CMK (cell line): ENCODE measurements at places on chromosomes 1 and 21.

GRCh38 chr1:24454673-24455072, 39.1 kb downstream of the NIPAL3 start:
- DNase-seq = no peak

DNA sequence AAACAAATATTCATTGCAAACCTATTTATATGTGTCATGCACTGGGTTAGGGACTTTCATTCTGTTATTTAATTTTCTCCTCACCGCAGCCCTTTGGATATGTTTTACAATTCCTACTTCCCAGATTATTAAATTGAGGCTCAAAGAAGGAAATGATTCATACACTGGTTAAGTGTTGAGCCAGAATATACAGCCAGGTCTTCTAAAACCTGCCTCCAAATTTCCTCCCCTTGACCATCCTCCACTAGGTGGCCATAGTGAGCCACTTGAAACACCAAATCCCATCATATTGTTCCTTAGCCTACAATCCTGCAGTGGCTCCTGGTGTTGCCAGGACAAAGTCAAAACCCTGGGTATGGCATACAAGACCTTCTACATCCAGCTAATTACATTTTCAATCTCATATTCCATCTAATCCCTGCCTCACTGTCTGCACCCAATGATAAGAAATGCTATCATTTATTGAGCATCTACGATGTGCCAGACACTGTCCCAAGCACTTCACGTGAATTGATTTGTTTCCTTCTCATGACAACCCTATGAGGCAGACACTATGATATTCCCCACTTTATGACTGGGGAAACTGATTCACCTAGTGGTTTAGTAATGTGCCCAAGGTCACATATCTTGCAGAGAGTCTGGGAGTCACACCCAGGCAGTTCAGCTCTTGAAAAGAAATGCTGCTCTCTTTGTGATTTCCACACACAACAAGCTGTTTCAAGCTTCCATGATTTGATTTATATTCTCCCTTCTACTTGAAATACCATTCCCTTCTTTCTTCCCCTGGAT, 23.6 kb upstream of the KIRREL1 start:
- DNase-seq = no peak

DNA sequence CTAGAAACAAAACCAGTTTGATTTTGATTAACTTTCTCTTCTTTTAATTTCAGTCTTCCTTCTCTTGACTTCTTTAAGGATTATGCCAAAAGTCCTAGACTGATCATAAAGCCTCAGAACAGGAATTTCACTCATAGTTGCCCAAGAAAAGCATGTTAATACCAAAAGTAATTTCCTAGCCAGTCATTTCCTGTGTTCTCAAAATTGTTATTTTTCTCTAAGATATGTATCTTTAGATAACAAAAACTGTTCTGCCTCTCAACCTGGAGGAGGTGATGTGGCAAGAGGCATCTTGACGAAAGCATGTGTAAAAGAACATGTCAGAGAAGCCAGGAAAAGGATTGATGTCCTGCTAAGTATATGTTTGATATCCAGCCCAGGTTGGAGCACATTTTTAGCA, 78.0 kb upstream of the IPO9 start:
- no peak for DNase-seq

GRCh38 chr1:101532377-101532776, 295.6 kb downstream of the S1PR1 start:
- DNase-seq = no peak

GRCh38 chr21:35543746-35544145, 494.6 kb upstream of the RUNX1 start:
- DNase-seq = no peak

GRCh38 chr1:87806379-87807094, 477.9 kb downstream of the LMO4 start:
- DNase-seq = no peak

DNA sequence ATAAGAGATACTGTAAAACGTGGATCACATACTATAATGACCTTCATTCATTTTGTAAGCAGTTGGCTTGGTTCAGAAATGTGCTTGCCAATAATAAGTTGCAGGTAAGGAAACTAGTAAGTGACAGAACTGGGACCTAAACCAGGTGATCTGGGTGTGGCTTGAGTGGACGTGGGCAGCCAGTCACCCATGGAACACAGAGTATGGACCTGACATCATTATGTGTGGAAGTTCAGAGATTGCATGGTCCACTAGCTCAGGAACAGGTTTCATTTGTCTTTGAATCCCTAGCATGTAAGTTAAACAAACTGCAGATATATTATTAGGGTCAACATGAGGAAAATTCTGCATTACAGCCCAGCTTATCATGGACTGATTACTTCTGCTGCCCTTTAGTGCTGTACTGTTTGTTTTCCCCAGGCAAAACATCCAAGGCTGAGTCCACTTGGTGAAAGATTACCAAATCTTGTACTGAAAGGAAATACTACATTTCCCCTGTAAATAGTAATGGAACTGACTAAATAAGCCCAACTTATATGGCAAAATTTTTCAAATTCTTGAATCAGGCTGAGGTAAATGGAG, 327.3 kb upstream of the SGIP1 start:
- no peak for DNase-seq

DNA sequence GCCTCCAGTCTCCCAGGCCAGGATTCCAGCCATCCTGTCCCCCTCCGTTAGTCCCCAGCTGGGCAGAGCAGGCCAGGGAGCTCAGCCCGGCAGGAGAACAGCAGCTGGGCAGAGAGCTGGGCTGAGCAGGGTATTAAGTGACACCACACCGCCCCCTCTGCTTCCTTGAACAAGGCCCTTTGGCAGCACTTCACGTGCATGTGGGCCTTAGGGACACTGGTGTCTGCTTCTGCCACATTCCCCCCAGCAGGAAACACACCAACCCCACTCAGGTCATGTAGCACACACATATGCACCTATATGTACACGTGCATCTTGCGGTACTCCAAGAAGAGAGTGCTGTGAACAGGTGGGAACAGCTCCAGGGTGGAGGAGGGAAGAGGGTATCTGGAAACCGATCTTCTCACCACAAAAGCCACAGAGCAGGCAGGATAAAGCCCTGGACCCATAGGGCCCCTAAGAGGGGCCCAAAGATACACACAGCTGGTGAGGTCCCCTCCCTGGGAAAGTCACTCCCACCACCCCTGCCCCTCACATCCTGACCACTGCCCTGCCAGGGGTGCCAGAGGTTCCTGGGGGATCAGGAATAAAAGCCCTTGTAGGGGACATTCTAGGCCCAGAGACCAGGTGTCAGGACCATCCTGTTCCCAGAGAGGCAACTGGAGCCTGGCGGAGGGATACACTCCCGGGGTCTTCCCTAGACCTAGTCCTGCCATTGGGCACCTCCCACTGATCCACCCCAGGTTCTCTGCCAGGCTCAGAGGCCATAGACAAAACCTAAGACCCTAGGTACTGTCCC, 4.5 kb downstream of the EPHA2 start:
- no peak for DNase-seq

DNA sequence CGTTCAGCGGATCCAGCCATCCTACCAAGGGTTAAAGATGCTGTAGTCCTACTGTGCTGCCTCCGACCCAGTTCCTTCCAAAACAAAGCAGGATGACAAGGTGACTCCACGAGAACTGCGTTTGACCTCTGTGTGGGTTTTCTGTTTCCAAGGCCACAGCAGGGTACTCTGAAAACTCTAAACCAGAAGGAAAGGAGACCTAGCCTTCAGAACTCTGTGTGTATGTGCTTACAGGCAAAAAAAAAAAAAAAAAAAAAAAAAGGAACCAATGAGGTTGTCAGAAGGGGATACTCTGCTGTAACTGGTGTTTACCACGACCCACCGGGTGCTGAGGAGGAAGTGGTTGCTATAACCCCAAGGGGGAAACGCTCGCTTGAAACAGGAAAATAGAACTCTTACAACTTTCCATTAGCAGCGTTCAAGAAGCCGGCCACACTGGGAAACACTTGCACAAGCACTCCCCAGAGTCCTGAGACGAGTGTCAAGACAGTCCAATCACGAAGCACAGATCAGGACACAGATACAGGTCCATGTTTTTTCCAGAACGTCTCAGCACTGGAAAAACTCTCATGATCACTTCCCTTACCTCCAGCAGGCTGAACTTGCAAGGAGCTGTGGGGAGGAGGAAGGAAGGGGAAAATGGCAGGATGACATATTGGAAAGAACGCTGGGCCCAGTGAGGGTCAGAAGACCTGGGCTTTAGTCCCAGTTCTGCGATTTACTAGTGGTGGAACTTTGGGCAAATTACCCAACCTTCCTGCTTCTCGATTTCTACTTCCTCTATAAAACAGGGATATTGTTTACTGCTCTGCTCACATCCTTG, 64.0 kb downstream of the ITPKB start:
- peak; percentile 73 for DNase-seq

DNA sequence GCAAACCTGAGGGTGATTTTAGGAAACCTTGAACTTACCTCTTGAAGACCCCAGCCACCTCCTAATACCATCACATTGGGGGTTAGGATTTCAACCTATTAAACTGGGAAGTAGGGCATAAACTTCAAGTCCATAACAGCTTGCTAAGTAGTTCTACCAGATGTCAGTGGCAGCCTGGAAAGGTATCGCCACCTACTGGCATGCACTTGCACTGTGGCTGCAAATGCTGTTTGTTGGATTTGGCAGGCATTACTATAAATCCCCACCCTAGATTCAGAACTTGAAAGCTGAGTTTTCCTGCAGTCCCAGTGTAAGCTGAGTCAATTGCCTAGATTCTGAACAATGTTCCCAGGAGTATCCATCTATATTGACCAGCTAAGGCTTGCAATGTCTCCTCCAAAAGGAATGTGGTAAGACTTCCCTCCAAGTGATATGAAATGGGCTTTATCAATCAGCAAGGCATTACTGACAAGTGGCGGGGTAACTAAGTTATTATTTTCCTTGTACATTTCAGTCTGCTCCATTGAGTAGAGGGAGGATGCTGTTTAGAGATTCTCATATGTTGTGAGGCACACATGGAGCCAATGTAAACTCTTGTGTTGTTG, 474.5 kb downstream of the PTPRC start:
- no peak for DNase-seq

- DNase-seq = no peak
Measured at GRCh38 chr1:110309767-110310166, 29.4 kb upstream of the RBM15 start.

DNA sequence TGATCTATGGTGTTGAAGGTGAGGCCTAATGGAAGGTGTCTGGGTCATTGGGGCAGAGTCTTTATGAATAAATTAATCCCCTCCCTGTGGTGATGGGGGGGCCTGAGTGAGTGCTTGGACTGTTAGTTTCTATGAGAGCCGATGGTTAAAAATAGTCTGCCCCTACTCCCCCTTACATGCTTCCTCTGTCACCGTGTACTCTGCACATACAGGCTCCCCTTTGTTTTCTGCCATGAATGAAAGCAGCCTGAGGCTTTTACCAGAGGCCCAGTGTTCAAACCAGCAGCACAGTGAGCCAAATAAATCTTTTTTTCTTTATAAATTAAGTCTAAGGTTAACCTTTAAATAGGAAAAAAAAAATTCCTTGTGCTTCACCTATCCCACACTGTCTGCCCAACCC, 657.0 kb downstream of the AMY1C start:
- no peak for DNase-seq

DNA sequence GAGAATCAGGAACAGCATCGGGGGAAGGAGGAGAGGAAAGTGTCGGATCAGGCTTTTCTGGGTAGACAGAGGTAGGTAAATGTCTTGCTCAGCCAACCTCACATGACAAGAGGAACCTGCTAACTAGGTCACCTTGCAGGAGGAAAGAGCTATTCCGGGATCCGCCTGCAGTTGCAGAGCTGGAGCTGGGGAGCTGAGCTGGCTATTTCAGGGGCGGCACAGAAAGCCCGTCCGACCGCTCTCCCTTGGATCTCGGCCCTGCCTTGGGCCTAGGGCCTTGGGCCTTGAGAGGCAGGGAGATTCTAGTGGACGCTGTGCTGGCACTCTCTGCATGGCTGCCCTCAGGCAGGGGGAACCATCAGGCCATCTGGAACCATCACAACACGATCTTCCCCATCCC, 56.5 kb upstream of the CTPS1 start:
- DNase-seq = no peak
